NCI-H187 (cell line): ENCODE measurements at places on chromosomes 12 and 14.

- DNase-seq: no peak
These were observed 291.5 kb upstream of the SRRM4 start for GRCh38 chr12:118689793-118690192.

DNA sequence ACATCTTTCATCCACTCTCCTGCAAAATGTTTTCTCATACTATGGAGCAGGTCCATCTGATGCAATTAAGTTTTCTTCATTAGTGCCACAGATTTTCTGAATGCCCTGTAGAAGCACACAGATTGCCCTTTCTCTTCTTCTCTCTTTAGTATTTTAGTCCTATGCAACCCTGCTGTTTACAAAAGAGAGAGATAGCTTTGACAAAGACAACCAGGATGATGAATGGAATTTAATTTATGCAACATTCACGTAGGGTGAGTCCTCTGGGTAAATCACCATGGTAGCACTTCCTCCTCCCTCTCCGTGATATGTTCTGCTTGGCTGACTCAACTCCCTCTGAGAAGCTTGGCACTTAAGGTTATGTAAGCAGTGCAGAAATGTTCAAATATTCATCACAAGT, 400.9 kb upstream of the PDE3A start:
- DNase-seq: peak; percentile 65

DNA sequence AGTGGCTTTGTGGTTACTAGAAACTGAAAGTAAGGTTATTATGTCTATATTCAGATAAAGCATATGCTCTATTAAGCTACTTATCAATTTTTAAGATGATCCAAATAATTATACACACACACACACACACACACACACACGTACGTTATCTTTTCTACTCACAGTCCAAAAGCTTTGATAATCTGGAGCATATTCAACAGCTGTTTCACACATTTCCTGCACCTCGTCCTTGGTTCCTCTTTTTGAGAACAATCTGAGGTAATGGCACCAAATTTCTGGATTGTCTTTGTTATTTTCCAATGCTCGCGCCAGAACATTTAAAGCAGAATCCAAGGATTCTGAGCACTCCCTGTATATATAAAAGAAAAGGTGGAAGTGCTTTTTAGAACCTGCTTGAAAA, 37.5 kb downstream of the ZFC3H1 start:
- DNase-seq: no peak

GRCh38 chr12:59484575-59484974, 111.3 kb upstream of the SLC16A7 start:
- no peak for DNase-seq

GRCh38 chr14:68711561-68712309, 81.1 kb downstream of the ZFP36L1 start:
- DNase-seq: no peak

- no peak for DNase-seq
These were observed 615.4 kb downstream of the C12orf50 start for GRCh38 chr12:87413784-87414183.

GRCh38 chr14:94505641-94506040, 3.6 kb downstream of the SERPINA12 start:
- no peak for DNase-seq

DNA sequence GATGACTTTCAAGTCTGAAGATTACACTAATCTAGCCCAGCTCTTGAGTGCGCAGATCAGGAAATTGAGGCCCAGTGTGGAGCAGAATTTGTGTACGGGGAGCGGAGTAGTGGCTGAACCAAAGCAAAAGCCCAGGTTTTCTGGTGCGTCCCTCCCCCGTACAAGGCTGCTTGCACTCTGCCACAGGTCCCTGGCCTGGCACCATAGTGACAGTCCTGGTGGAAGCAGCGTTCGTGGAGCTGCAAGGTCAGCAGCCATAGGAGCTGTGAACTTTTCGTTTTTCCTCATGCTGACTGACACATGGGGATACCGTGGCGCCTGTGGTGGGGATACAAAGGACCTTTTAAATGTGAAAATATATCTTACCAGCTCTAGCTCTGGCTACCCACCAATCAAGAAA, 1.7 kb downstream of the EVL start:
- no peak for DNase-seq

- DNase-seq: no peak
These were observed 139.8 kb downstream of the KIF26A start for GRCh38 chr14:104278214-104278534.

DNA sequence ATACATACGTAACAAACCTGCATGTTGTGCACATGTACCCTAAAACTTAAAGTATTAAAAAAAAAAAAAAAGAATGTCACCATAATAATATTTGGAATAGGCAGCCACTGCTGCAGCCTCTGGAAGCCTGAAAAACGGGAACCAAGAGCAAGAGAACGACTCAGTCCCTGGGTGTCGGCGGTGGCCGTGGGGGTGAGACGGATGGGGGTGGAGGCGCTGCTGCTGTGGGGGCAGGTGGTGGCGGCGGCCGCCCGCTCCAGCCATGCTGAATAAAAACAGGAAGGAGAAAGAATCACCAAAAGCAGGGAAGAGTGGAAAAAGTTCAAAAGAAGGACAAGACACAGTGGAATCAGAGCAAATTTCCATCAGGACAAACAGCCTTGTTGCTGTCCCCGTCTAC, 46.9 kb downstream of the ZFYVE21 start:
- DNase-seq: no peak

- DNase-seq: no peak
These were observed 18.0 kb upstream of the ATF1 start for GRCh38 chr12:50745861-50746260.

DNA sequence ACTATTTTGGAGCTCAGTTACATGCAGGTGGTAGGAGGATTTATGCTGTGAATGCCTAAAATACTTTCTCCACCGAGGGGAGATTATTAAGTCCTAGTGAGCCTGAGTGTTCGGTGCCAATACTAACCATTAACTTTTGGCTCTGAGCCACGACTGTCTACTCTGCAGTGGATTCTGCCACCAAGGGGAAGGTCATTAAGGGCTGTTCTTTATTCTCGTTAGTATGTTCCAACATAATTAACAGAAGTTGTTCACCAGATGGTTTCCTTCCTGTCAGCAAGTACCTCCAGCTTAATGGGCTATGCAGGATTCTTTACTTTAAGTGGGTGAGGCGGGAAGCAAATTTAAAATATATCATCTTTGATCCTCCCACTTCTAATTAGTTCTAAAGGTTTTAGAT, 326.3 kb downstream of the BMP4 start:
- no peak for DNase-seq

DNA sequence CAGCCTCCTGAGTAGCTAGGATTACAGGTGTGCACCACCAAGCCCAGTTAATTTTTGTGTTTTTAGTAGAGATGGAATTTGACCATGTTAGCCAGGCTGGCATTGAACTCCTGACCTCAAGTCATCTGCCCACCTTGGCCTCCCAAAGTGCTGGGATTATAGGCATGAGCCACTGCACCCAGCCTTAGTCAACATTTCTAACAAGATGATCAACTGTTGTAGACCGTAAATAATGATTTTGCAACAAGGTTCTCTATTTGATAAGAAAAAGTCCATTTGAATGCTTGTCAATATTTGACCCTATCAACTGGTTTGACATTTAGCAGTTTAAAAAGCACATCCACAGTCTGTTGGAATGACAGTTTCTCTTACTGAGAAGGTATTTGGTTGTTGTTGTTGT, 25.2 kb upstream of the NRDE2 start:
- no peak for DNase-seq

- DNase-seq: no peak
These were observed 284.9 kb downstream of the RAD51B start for GRCh38 chr14:68104518-68104917.

DNA sequence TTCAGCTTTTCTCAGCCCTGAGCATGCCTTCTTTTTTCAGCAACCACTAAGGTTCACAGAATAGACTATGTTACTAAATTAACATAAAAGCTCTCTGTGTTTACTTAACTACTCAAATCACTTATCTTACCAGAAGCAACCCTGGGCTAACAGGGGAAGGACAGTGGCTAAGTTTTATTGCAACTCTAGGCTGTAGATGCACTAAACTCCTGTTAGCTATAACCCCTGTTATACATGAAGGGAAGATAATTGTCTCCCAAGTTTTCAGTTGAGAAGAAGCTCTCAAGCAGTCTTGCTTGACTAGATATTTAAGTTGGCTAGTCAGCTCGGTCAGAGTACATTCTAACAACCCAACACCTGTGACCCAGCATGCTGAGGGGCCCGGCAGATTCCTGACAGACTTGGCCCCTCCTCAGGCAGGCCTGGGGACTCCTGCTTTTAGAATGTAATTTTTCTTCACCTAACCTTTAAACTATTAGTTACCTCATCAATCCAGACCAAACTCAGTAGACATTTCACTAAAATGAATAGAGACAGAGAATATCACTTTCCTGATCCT, 464.5 kb downstream of the EGLN3 start:
- DNase-seq: peak; percentile 51

DNA sequence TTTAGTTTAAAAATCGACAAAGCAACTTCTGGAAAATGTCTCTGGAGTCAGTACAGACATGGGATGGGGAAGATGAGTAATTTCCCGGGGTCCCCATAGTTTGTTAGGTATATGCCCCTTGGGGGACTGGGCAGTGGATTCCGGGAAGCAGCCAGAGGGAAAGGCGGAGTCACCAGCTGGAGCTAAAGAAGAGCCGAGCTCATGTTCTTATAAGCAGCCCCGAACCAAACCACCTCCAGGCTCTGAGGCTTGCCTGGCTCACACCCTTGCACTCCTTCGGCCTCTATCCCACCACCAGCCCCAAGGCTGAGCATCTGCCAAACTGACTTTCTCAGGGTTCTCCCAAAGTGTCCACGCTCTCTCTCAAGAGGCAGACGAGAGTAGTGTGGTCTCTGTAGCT, 117.8 kb downstream of the PAH start:
- no peak for DNase-seq

DNA sequence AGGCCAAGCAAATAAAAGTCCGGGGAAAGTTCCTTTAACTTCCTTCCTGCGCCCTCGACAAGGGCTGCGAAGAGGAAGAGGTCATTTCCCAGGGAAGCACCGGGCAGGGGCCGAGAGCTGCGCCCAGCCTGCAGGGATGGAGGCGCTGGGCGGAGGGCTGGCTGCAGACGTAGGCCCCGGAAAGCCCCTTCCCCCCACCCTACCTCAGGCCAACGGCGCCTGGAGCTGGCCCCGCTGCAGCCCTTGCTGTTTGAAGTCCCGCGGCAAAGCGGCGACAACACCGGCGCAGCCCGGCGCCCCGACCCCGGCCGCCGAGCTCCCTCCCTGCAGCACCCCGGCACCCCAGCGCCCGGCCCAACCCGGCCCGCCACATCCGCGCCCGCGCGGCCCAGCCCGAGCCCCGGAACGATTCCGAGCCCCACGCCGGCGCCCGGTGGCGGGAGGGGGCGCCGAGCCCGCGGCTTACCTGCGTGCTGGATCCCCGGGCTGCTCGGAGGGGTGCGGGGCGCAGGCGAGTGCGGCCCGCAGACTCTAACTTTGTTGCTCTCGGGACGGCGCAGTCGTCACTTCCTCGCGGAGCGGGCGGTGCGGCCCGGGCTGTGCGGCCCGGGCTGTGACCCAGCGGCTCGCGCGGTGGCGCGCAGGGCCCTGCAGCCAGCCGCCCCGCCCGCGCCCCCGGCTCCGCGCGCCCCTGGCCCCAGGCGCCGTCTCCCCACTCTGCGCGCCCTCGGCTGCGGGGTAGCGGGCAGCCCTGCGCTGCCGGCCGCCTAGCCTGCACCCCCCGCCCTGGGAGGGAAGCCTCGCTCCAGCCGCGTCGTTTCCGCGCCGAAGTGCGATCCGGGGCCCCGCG, 64.8 kb upstream of the PTGR2 start:
- no peak for DNase-seq

DNA sequence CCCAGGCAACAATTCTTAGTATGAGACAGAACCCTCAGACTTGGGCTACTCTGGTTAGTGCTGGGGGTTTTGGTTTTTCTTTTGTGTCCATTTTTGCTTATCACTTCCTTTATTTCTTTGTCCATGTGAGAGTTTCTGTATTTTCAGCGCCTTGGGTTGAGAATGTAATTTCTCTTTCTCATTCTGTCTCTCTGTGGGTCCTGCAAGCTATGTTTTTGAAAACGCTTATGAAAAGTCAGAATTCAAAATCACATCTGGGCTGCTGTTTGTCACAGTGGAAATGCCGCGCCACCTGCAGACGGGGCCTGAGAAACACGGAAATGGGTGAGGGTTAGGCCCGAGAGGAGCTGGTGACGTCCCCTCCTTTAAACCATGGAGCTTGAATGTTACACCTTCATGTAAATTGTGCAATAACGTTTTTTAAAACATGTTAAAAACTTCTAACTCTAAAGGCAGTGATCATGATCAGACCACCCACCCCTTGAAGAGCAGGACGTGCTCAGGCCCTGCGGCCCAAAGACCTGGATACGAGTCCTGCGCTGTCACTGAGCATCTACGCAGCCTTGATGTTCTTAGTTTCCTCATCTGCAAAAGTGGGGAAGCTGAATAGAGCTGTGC, 26.1 kb downstream of the JDP2 start:
- DNase-seq: no peak
